ENCODE measurements at places on chromosomes 1 and 21.

DNA sequence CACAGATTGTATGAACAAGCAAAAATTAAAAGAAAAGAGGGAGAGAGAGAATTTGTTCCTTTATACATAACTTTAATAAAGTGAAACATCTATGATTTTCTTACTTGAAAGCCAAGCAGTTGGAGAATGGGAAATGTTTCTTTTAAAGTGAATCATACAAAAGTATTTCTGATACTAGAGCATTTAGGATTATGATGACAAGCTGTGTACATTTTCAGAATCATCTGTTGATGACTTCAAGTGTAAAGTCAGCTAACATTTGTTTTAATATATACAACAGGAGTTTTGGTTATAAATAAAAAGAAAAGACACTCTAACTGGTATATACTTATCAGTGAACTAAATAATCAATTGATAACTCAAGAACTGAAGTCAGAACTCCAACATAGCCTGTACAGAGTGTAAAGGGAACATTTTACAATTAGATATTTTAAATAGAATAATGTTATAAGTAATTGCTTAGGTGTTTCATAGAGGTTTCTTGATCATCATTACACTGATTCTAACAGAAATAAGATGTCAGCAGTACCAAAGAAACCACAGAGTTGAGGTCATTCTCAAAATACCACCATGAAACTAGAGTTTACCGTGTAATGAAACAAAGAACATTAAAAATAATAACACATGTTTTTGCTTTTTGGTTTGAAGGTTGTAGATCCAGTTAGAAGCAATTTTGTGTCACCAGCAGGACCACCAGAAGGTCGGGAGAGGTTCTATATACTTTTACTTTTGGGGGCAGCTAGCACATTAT is 103.4 kb downstream of the COL24A1 start:
- DNase-seq = no peak

DNA sequence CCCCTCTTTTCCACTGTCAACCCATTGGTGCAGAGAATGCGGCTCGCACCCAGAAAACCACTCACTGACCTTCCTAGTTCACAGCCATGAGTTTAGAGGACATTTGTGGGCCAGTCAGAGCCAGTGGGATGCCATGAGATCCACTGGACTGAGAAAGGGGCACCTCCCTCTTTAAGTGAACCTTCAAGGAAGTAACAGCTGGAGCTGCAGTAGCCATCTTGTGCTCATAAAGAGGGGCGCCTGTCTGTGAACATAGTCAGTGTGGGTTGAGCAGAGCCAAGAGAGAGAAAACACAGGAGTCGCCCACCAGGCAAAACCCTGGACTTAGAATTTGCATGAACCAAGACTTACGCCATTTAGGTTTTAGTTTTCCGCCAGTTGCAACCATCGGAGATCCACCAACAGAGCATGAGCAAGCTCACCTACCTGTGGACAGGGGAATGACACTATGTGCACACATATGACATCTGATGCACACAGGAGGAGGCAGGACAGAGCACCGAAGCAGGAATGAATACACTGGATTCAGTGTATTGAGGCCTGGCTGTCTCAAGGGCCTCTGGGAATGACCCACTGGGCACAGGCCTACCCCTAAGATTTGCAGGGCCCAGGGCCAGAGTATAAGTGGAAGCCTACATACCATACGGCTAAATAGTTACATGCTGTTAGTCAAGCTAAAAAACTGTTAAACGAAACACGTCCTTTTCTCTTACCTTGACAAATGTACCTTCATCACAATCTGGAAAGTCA is 151.6 kb downstream of the GRIK3 start:
- DNase-seq = no peak

GRCh38 chr1:208126108-208126507 is 118.1 kb downstream of the PLXNA2 start:
- no peak for DNase-seq

DNA sequence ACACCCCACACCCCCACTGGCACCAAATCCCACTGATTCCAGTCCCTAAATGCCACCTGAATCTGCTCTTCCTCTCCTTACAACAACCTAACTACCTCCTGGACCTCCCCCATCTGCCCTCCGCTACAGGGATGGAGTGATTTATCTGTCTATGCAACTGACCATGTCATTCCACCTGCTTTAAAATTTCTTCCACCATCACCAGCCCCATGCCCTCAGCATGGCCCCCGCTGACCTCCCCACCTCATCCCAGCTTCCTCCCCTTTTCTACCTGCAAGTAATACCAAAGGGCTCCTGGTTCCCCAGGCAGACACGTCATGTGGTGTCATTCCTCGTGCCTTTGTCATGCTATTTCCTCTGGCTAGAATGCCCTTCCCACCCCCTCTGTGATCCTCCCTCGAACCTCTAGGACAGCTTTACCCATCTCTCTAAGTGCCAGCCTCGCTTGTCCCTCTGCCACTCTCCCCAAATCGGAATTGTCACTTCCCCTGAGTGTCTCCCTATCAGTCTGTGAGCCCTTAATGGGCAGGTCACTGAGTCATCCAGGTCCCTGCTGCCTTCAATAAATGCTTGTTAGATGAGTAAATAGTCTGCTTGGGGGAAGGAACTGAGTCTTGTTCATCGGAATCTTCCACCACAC is 3.7 kb downstream of the GJB4 start:
- no peak for DNase-seq

- no peak for DNase-seq
These were observed 34.9 kb downstream of the DNAJC11 start for GRCh38 chr1:6666696-6667095.

- no peak for DNase-seq
These were observed 167.5 kb upstream of the DPYD start for GRCh38 chr1:98088381-98088780.

- DNase-seq = no peak
These were observed 187.5 kb downstream of the HHAT start for GRCh38 chr1:210516092-210516656.

- DNase-seq = no peak
These were observed 87.2 kb downstream of the TGFBR3 start for GRCh38 chr1:91798740-91799139.

DNA sequence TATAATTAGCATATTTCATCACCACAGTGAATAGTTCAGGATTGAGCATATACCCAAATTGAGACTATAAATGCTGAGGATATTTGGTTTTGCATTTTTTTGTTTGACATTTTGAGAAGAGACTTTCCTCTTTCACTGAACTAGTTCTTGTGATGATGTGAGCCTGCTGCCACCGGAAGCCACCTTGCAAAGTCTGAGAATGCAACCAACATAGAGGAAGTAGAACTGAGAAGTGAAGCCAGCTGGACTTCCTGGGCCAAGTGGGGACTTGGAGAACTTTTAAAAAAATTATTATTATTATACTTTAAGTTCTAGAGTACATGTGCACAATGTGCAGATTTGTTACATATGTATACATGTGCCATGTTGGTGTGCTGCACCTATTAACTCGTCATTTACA is 102.3 kb downstream of the RPE65 start:
- no peak for DNase-seq

DNA sequence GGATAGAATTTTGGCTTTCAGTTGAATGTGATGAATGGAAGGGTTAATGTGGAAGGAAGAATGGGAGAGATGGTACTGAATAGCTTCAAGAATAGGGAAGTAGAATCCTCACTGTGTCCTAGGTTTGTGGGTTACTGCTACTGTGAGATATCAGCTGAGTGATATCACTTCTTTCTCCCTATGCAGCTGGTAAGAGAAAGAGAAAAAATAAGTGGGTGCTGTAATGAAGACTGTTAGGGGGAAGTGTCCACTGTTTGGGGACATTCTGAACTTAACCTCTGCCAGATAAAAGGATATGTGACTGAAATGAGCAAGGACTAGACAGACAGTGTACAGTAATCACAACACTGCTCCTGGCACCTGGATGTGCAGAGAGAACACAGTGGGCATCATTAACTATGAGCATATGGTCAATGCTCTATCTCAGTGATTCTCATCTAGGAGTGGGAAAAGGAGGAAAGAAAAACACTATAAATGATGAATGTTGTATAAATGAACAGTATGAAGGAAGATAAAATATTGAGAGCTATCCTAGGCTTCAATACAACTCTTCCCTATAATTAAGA is 25.6 kb upstream of the MOB3C start:
- no peak for DNase-seq

DNA sequence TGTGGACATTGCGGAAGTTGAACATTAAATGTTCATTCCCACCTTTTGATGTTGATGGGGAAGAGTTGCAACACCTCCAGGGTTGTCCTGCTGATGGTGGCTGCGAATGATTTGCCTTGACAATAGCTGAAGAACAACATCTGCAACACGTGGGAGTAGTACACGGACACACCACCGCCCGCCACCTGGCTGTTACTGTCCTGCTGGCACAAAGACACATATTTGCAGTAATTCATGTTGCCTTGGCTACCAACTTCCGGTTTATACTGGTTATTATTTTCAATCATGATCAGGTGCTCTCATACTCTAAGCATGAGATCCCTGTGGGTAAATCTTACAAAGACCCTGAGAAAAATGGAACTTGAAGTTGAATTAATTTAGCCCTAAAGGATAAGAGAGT is 55.2 kb downstream of the UBR4 start:
- no peak for DNase-seq

DNA sequence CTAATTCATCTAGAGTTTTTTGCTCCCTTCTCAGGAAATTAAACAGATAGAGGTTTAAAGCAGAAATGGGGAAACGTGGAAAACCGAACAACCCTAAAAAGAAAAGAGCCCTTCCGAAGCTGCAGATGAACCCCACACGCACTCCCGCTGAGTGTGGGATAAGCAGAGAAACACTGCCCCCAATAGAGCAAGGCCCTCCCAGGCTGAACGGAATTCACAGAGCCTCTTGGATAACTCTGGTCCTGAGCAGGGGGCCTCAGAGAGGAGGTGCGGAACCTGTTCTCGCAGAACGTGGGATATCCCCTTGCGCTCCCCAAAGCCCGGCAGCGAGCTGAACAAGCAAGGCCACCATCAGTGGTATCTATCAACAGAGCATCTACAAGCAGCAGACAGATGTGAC is 44.9 kb downstream of the SSBP3 start:
- DNase-seq = no peak

DNA sequence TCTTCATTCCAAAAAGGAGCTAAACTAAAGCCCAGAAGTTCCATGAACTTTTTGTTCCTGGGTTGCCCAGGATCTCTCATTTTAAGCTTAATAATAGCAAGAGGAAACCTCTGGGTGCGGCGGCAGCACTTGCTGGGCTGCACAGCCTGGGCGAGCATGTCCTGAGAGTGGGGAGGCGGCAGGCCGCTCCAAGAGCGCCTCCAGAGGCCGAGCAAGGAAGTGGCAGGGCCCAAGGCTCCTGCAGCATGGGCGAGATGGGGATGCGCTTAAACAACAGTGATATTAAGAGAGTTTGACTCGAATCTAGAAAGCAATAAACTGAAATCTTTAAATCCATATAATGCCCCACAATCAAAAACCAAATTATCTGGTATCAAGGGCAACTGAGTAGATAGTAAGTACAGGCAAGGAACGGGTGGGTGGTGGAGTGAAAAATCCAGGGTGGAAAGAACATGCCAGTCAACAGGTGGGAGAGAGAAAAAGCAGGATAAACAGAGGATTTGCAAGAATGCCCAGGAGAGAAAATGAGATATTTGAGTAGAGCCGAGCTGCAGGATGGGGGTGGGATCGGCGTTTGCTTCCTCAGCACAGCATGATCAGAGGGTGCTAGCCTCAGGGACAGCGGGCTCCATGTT is 14.1 kb upstream of the TNR start:
- DNase-seq = no peak

- no peak for DNase-seq
These were observed 172.7 kb upstream of the COA6 start for GRCh38 chr1:234200566-234200965.

DNA sequence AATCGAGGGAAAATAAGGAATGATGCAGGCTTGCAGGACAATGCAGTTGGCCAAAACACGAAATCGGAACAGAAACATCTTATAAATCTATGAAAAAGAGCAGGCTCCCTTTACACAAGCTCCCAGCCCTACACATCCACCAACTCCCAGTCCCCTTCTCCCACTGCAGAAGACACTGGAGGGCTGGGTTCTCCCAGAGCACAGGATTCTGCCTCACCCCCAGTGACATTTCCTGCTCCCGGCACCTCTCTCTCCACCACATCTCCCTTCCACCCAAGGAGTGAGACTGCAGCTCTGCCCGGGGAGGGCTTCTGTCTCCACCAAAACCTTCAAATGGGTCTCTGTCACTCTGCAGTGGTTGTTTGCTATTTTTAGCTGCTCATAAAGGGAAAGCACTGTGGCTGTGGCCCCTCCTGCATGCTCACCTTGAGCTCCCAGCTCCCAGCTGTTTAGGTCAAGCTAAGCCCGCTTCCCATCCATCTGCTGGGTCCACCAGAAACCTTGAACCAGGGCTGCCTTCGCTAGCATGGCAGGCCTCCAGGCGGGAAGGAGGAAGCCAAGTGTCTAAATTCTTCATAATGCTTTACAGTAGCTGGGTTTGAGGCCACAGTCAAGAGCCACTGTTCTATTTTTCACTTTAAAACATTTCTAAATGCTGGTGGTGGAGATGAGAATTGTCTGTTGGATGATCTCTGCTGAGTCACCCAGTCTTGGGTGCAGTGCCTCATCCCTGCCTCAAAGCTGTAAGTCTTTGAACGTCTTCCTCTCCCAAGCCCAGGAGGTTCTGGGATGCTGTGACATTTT is 3.3 kb upstream of the C2CD2 start:
- DNase-seq = no peak

DNA sequence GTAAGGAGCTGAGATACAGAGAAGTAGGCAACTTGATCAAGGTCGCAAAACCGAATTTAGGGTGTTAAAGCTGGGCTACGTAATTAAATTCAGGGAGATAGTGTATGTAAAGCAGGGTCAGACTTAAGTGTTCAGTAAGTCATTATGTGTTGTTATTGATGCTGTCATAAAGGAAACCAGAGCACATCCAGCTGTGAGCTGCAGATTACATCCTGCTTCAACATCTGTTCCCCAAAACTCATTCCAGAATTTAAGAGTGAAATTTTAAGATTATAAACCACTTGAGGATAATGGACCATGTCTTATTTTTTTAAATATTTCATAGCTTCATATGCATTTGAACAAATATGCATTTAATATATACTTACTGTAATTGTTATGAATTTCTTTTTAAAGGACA is 49.7 kb downstream of the IVNS1ABP start:
- DNase-seq = no peak

GRCh38 chr1:110148961-110149360 is 1.3 kb upstream of the SLC6A17 start:
- no peak for DNase-seq

GRCh38 chr1:48227165-48228013 is 4.9 kb downstream of the SLC5A9 start:
- no peak for DNase-seq

DNA sequence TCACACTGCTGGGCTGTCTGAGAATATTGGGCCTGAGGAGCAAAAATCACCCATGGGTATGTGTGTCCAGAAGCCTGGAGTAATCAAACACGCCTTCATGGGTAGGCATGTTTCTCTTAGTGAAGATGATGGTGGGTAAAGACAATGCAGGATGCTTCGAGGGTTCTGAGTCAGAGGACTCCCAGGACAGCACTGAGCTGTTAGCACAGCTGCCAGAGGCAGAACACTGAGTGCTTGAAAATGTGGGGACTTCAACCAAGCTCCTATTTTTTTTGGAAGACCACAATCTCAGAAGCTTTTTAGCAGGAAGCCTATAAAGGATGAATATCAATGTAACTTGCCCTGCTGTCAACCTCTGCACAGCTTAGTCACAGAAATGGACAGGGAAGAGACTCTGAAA is 7.9 kb upstream of the NT5C1A start:
- DNase-seq = no peak

All from SK-N-SH (cell line).